ENCODE measurements at places on chromosomes 5 and 9.

DNA sequence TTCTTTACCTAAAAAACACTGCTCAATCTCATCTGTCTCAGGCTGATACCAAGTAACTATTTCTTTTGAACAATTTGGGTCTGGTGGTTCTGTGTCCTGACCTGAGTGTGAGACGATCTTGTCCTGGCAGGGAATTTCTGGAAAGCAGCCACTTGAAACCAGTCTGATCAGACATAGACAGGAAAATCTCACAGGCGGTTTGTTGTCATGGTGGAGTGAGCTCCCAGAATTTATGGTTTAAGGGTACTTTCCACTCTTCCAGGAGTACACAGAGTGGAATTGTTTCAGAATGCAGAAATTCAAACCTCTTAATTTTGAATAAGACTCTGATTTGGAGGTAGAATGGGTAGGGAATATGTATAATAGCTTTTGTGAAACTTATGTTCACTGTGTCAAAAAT lies 268.2 kb downstream of the ISL1 start:
- no peak for DNase-seq

DNA sequence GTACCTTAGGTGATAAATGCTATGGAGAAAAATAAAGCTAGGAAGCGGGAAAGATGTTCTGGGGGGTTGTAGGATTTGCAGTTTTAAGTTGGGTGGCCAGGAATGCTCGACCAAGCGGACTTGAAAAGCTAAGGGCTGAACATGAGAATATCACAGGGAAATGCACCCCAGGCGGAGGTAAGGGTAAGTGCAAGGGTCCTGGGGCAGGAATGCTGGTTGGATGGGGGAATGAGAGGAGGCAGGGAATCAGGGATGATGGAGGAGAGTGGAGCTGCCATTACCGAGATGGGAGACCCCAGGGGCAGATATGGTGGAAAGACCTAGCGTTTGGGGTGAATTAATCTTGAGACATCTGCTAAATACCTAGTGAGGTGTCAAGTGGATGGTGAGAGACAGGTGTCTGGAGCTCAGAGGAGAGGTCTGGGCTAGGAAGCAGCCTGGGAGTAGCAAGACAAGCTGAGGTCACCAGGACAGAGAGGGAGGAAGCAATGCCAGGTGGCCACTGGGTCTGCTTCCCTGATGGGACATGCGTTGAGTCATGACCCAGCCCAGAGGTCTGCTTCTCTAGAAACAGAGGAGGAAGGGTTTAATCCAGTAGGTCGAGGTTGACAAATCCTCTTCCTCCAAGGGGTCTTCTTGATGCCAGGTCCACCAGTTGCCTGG lies 77.7 kb upstream of the ASS1 start:
- no peak for DNase-seq

GRCh38 chr9:21234153-21234687 lies 5.6 kb downstream of the IFNA14 start:
- DNase-seq, result no peak

- DNase-seq, result no peak
Measured at GRCh38 chr9:5013374-5013773, 28.3 kb downstream of the JAK2 start.

GRCh38 chr5:147037515-147038205 lies 159.1 kb upstream of the PPP2R2B start:
- DNase-seq, result no peak

DNA sequence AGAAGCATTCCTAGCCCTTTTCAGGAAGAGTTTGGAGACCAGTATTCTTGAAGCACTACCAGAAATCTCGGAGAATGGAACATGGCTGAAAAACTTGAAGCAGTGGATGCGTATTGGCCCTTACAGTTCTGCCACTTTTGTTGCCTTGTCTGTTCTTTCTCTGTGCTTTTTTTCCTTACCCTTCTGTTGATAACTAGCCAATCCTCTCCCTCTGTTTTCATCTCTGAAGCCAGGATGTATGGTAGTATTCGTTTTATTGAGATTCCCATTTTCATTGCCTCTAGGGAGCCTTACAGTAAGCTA lies 564 bp upstream of the CCNH start:
- DNase-seq, result no peak

- no peak for DNase-seq
Measured at GRCh38 chr5:131413605-131414559, 150.0 kb downstream of the CDC42SE2 start.

DNA sequence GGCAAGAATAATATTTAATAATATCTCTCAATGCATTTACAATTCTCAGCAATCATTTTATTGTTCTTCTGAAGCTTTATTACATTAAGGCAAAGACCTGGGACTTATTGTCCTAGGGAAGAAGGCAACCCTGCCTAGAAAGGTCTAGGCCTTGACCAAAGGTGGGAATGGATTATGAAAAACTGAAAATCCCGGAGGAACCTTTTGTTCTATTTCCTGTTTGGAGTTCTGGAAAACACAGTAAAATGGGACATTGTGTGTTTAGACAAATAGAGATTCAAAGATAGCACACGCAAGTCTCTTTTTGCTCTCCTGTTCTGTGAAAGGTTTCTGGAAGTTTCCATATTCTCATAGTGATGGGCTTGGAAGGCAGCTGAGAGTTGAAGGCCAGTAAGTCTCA lies 31.1 kb downstream of the BAAT start:
- no peak for DNase-seq

DNA sequence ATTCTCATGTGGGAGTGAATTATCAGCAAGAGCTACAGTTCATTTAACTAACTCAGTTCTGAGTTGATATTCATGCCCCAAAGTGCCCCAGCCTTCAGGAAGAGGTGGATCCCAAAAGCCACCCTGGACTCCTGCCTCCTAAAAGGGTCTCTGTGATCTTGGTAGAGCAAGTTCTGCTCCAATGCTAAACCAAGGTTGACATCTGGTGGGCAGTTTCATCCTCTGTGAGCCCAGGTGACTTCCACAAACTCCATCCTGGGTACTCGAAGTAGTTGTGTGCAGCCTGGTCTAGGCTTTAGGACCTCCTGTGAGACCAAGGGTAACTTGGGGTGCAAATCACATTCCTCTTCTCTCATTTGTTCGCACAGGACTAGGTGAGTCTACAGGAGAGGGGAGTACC lies 816.8 kb downstream of the MTRR start:
- no peak for DNase-seq

DNA sequence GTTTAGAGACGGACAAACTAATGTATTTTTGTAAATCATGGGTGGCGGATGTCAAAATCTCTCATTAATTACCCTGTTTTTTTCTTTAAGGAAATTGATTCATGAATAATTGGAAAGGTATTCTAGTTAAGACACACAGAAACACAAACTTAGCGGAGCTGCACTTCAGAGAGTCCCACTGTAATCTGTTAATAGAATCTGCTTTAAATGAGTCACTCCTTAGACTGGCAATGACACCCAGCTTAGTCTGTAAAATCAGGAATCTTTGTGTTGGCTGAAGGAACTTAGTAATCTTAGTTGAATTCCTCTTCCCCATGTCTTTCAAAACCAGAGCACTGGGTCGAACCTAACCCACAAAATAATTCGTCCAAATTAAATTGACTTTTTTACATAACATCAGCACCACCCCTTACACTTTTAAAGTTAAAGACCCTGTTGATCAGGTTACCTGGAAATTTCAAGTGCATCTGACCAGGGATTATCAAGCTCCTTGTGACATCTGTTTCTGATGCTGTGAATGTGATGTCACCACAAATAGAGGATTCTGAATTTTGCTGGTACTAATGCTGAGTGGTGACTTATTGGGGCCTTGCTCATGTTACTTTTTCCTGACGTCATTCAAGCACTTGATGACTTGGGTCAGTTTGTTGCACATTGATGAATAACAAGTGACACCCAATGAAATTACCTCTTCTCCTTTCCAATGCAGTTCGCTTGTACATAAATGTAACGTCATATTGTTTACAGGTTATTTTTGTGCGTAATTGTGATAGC lies 313.6 kb downstream of the KCTD16 start:
- DNase-seq, result no peak

- no peak for DNase-seq
Measured at GRCh38 chr9:100992632-100993031, 35.9 kb upstream of the PLPPR1 start.

- DNase-seq, result peak; percentile 33
Measured at GRCh38 chr9:94867281-94867841, 140.9 kb downstream of the AOPEP start.

DNA sequence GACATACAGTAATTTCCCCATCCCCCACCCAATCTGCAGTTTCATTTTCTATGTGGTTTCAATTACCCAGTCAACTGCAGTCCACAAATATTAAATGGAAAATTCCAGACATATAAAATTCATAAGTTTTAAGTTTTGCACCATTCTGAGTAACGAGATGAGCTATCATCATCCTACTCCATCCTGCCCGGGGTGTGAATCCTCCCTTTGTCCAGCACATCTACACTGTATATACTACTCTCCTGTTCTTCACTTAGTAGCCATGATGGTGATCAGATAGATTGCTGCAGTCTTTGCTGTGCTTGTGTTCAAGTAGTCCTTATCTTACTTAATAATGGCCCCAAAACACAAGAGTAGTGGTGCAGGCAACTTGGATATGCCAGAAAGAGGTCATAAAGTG lies 11.3 kb downstream of the OXCT1 start:
- DNase-seq, result no peak

- peak; percentile 78 for DNase-seq
Measured at GRCh38 chr5:72121780-72122445, 14.6 kb downstream of the MAP1B start.

DNA sequence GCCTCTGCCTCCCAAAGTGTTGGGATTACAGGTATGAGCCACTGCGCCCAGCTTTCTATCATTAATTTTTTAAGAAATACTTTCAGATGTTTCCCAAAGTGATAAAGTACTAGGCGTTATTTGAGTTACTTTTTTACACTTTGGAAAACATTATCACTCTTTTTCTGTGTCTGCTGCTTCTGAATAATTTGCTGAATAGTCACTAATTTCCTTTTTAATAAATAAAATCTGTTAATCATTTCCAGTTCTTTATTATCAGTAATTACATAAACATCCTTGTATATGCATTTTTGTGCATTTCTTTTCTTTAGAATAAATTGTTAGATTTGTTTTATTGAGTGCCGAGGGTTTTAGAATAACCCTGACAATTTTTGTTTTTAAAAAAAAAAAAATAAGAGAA lies 48.6 kb downstream of the UHRF2 start:
- DNase-seq, result no peak

DNA sequence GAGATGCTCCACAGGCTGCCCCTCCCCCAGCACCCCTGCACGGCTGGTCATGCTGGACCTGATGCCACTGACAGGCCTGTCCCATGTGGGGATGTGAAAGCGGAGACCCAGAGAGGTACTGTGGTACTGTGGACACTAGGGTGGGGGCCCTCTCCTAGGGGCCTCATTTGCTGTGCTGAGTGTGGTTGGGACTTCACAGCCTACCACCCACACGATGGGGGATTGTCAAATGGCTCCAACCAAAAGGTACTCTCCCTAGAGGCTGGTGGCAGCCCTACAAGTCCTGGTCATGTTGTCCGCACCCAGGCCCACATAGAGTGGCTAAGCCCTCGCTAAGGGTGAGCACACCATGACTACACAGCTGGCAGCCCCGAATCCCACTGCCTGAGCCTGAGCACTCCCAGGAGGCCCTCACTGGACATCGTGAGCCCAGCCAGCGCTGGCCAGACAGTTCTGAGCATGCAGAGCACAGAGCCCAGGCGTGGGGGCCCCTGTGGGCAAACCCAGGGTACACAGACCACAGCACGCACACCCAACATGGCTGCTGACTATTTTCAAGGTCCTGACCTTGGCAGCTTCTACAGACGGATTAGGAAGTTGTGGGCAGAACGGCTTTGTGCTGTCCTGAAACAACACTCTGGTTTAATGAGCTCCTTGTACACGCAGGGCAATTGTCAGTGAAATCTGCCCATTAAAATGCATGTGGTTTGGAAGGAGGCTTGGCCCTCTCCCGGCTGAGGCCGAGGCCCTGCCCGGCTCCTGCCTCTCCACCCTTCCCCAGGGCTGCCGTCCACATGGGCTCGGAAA lies 214.1 kb downstream of the HSPA4 start:
- peak; percentile 3 for DNase-seq

GRCh38 chr9:131657037-131657377 lies 82.9 kb downstream of the RAPGEF1 start:
- DNase-seq, result no peak

DNA sequence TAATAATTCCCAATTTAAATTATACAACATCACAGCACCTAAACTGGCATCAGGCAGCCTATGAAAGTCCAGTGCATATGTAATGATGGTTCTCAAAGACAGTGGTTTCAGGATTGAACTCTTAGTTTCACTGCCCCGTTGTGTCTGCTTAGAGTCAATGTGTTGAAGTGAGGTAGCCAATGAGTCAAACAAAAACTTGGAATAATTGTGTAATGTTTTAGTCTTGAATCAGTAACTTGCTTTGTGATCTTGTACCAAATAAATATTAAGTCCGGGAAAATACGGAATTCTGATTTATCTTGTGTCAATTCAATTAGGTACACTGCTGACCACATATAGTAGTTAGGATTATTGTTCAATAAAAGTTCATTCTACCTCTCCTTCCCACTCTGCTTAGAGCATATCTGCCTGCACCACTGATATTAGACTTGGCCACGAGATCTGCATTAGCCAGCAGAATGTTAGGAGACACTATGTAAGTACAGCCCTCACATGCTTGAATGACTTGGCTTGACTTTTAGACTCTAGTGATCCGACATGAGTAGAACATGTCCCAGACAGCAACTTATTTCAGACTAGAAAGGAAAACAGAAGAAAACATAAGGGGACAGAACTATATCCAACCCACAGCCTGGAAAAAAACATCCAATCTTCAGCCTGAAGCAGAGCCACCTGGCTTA lies 441.5 kb upstream of the PTGER4 start:
- DNase-seq, result no peak

GRCh38 chr5:156698323-156698722 lies 151.8 kb upstream of the PPP1R2B start:
- no peak for DNase-seq

DNA sequence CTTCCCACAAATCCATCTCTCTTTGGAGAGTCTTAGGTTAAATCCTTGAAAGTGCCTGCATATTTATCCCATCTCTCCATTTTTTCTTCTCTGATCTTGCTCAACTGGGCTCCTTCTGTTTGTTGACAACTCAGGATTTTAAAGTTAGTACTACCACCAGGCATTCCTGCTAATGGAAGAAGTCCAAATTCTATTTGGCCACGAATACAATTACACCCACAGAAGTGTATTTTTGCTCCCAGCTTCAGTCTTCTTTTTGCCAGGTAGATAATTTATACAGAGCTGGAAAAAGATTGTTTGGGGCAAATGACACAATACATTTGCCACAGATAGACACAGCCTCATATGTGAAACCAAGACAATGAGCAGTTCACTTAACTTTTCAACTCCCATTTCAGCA lies 74.8 kb downstream of the CETN3 start:
- DNase-seq, result no peak

- no peak for DNase-seq
Measured at GRCh38 chr9:35827486-35827885, 1.0 kb downstream of the FAM221B start.
